ENCODE measurements at places on chromosomes 1 and 21.

- no peak for DNase-seq
Measured at GRCh38 chr1:116494745-116495144, 76.1 kb downstream of the CD58 start.

DNA sequence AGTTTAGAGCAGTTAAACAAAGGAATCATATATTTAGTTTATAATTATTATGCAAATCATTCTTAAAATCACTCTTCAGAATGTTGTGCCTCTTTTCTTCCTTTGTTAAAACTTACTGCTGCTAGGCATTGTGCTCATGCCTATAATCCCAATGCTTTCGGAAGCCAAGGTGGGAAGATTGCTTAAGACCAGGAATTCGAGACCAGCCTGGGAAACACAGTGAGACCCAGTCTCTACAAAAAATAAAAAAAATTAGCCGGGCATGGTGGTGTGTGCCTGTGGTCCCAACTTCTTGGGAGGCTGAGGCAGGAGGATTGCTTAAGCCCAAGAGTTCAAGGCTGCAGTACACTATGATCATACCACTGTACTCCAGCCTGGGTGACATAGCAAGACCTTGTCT, 33.6 kb downstream of the ZSWIM5 start:
- DNase-seq: peak; percentile 21

GRCh38 chr1:113872219-113872935, 865 bp upstream of the PTPN22 start:
- no peak for DNase-seq

GRCh38 chr21:33259995-33260394, 6.2 kb upstream of the IL10RB start:
- DNase-seq: no peak

DNA sequence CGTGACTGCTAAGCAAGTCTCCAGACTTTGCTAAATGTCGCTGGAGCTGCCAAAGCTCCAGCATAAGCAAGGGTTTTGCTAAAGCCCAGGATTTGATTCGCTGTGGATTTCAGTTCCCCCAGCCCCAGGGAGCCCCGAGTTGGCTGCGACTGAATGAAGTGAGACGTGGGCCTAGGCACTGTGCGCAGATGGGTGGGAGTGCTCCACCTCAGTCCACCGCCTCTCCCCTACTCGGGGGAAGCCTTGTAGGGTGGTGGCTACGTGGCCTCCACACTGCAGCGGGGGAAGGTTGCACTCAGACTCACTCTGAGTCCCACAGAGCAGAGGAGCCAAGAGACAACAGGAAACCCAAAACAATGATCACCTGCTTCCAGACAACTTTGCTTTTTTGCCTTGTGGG, 397.8 kb upstream of the VAMP3 start:
- DNase-seq: no peak

GRCh38 chr1:172134087-172134731, 286.3 kb upstream of the C1orf105 start:
- no peak for DNase-seq

DNA sequence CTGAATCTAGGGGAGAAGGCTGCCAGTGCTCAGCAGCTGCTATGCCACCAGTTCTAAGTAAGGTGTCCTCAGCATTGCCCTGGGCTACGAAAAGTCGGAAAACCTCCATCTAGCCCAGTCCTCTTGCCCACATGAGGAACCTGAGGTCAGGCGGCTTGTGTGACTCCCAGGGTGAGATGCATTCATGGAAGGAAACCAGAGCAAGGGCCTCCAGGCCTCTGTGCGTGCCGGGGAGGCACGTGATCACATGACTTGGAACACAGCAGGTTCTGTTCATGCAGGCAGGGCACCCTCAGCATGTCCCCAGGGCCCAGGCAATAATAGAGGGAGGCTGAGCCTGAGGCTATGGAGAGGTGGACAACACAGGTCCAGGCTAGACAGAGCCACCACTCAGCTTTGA, 312.5 kb upstream of the DUSP10 start:
- no peak for DNase-seq

DNA sequence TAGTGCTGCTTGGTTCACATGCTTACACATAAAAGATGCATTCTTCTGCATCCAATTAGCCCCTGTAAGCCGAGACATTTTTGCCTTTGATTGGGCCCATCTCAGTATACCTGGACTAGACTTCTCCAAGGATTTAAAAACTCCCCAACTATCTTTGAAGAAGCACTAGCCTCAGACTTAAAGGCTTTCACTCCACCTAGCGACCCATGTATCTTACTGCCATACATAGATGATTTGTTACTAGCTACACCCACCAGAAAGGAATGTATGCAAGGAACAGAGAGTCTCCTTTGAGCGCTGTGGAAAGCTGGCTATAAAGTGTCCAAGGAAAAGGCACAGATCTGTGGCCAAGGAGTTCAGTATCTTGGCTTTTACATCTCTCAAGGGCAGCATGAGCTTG, 91.7 kb downstream of the LIPI start:
- peak; percentile 79 for DNase-seq

GRCh38 chr1:29793653-29794348, 557.5 kb downstream of the PTPRU start:
- no peak for DNase-seq

- peak; percentile 28 for DNase-seq
Measured at GRCh38 chr1:55213885-55214211, 1.3 kb downstream of the USP24 start.

DNA sequence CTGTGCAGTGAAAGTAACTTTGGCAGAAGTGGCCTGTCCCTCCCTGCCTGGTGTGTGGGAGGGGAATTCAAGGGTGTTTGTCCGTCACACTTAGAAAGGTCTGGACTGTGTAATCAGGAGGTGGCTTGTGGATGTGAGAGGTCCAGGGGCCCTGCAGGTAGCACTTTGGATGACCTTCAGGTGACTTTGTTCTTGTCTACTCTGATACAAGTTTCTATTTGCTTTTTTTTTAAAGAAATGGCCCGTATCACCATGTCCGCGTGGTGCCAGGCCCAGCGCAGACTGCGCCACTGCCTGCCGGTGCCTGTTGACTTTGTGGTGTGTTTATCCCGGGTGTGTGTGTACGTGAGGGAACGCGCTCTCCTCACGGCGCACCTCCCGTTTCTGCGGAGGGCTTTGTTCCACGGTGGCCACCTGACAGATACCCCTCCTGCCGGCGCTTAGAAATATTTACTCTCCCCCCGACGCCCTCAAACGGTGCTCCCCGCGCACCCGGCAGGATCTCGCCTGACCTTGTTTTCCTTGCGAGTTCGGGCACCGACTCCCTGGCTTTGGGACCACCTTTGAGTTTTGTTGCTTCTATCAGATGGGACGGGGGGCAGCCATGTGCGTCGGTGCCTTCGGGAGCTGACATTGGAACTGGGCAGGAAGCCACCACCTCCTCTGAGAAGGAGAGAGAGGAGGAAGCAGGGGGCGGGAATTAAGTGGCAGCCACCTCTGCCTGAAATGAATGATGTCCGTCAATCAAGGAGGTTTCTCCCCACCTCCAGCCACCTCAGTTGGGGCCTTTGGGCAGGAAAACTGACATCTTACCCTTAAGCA, 119.4 kb downstream of the PRDM16 start:
- no peak for DNase-seq

All from GM23338 (cell line).